ENCODE measurements at places on chromosomes 2 and 18. TPM values are rescaled to one million over a fixed set of nuclear protein-coding genes. Genes with fewer than 3 reads are reported as not detected.
A peak's percentile ranks its signal among the peaks of the same experiment; 100 is the strongest.

DNA sequence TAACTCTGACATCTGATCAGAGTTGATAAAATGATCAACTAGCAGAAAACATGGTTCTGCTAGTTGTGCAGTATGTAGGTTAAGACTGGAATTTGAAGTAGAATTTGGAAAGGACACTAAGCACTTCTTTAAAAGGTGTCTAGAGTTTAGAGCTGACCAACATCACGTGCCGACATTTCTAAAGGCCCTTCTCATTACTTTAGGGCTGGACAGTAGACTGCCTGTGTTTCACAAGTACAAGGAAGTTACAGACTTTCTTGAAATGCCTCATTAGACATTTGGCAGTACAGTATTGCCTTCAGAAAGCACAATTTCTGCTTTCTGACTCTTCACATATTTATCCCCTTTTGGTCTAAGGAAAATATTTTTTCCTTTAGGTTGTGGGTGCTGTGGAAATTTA, 255.3 kb downstream of the ZNF385B start:
- no peaks in the 10 kb centered on the region for H3K4me1 ChIP-seq
- no peaks in the 10 kb centered on the region for H3K27me3 ChIP-seq
- DNase-seq = no peak
- H3K27ac ChIP-seq = no peak overlapping the region

GRCh38 chr2:229118927-229119326, 152.2 kb downstream of the PID1 start:
- H3K27ac ChIP-seq = no peak overlapping the region
- no peaks in the 10 kb centered on the region for H3K4me1 ChIP-seq
- H3K27me3 ChIP-seq = no peaks in the 10 kb centered on the region
- no peaks in the 10 kb centered on the region for H3K36me3 ChIP-seq

- no peaks in the 10 kb centered on the region for H3K27me3 ChIP-seq
- H3K36me3 ChIP-seq = no peaks in the 10 kb centered on the region
- H3K4me1 ChIP-seq = peaks cover 14% of the 10 kb centered on the region
- DNase-seq = peak; percentile 66
- H3K4me3 ChIP-seq = peak overlapping the region; percentile 24
Observed at GRCh38 chr2:216849987-216850386, 9.9 kb downstream of the TNP1 start.

DNA sequence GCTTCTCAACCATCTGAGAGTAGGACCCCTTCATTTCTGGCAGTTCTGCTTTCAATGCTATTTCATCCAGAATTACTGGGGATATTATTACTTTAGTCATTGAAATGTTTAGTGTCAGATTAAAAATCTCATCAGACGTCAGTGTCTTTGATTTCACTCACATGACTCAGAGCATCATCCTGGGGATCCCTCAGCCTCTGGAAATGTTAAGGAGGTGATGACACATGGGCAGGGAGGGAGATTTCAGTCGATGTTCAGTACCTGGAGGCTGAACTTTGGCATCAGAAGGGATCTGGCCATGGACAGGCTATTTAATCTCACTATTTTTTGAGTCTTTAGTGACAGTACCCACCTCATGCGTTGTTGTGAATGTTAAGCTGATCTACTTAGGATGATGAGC, 39.1 kb downstream of the OSBPL6 start:
- no peaks in the 10 kb centered on the region for H3K4me1 ChIP-seq
- peaks cover 21% of the 10 kb centered on the region for H3K27me3 ChIP-seq
- H3K36me3 ChIP-seq = no peaks in the 10 kb centered on the region
- H3K4me3 ChIP-seq = no peak overlapping the region
- H3K27ac ChIP-seq = no peak overlapping the region

GRCh38 chr2:75424936-75425619, 135.7 kb downstream of the EVA1A start:
- H3K36me3 ChIP-seq = no peaks in the 10 kb centered on the region
- DNase-seq = no peak
- H3K4me3 ChIP-seq = no peak overlapping the region
- H3K4me1 ChIP-seq = no peaks in the 10 kb centered on the region
- H3K27ac ChIP-seq = no peak overlapping the region

DNA sequence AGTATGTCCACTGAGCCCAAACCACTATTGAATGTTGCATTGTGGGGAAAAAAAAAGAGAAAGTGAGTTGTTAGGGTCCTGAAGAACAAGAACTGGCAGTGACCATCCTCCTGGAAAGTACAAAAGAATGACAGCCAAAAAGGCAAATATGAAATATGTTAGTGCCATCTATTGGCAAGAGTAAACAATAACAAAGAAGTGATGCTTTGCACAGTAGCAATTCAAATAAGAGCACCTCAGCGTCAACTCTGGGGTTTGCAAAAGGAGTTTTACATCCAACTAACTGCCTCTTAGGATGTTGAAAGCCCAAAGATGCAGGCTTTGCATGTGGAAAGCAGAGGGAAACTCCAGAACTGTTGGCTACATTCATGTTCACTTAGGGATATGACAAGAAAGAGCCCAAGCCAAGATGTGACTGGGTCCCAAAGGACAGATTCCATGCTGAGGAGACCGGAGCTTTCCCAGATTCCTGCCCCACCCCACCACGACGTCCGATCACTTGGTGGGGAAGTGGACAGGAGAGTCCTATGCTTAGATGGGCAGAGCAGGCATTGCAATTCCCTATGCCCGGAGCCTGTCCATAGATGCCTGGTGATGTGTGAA, 15.6 kb downstream of the TRABD2A start:
- H3K4me1 ChIP-seq = peaks cover 55% of the 10 kb centered on the region
- H3K36me3 ChIP-seq = peaks cover 38% of the 10 kb centered on the region
- H3K4me3 ChIP-seq = no peak overlapping the region
- DNase-seq = peak; percentile 72
- H3K27ac ChIP-seq = peak overlapping the region; percentile 45

DNA sequence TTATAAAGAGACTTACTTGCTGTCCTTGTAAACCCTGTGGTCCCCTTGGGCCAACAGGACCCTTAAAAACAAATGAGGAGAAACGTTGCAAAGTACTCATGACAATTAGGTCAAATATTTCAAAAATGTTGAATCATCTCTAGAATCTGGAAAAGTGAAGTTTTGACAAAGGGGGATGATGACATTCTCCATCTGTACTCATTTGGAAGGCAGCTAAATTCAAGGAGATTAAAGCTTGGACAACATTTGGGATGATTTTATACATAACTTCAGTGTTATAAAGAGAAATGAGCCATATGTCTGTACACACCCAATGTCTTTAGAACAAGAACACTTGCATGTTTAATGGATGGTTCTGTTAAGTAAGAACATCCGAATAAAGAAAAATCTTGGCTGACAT, 92.9 kb downstream of the COL5A2 start:
- H3K4me3 ChIP-seq = no peak overlapping the region
- H3K27me3 ChIP-seq = no peaks in the 10 kb centered on the region
- H3K27ac ChIP-seq = no peak overlapping the region

- H3K27me3 ChIP-seq = peaks cover 20% of the 10 kb centered on the region
- no peak for DNase-seq
- no peak overlapping the region for H3K4me3 ChIP-seq
- H3K27ac ChIP-seq = no peak overlapping the region
- peaks cover 12% of the 10 kb centered on the region for H3K4me1 ChIP-seq
- peaks cover 2% of the 10 kb centered on the region for H3K36me3 ChIP-seq
Observed at GRCh38 chr18:23053776-23054457, 81.4 kb upstream of the CABLES1 start.

DNA sequence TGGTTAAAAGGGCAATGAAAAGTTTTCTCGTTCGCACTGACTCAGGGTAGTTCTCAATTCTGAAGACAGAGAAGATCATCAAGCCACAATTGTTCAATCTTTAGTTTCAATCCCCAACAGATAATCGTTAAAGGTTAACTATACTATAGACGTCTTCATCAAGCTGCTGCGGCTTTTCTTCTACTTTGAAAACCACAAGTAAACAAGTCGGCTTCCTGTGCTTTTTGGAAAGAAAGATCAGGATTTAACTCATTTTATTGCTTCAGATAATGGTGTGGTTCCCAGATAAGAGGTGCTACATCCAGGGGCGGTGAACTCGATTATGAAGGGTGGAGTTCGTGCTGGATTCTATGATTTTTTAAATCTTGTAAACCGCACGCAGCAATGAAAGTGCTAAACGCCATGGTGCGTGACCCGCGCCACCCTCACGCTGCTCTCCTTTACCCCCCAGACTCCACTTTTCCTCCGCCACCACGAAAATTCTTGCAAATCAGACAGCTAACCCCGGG, 545 bp upstream of the CDCA7 start:
- peaks cover 13% of the 10 kb centered on the region for H3K27me3 ChIP-seq
- H3K4me3 ChIP-seq = peak overlapping the region; percentile 92
- H3K4me1 ChIP-seq = peaks cover 37% of the 10 kb centered on the region
- H3K36me3 ChIP-seq = peaks cover 22% of the 10 kb centered on the region
- H3K27ac ChIP-seq = peak overlapping the region; percentile 92

DNA sequence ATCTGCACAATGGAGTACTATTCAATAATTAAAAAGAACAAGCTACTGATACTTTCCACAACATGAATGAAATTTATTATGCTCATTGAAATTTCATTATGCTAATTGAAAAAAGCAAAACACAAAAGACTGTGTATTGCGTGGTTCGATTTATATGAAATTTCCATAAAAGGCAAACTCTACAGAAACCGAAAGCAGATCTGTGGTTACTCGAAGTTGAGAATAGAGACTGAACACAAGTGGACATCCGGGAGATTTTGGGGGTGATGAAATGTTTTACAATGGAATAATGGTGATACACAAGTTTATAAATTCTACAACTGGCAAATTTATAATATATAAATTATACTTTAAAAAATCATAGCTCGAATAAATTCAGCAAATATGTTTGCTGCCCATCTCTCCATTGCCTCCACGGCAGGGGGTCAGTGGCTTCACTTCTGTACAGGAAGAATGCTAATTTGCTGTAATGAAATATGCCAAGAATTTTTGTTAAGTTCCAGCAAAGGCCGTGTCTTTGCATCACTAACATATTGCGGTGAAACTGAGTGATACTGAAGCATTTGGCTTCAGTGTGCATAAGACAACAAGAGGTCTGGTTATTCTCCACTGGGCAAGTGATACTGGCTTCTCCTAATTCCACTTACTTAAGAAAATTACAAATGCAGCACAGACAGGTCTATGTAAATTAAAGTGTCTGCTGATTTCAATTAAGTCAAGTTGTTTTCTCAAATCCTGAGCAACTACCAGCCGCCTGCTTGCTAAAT, 96.7 kb downstream of the TMEM163 start:
- peaks cover 7% of the 10 kb centered on the region for H3K4me1 ChIP-seq
- H3K4me3 ChIP-seq = no peak overlapping the region
- H3K27ac ChIP-seq = no peak overlapping the region
- peaks cover 6% of the 10 kb centered on the region for H3K27me3 ChIP-seq
- DNase-seq = no peak
- H3K36me3 ChIP-seq = no peaks in the 10 kb centered on the region

DNA sequence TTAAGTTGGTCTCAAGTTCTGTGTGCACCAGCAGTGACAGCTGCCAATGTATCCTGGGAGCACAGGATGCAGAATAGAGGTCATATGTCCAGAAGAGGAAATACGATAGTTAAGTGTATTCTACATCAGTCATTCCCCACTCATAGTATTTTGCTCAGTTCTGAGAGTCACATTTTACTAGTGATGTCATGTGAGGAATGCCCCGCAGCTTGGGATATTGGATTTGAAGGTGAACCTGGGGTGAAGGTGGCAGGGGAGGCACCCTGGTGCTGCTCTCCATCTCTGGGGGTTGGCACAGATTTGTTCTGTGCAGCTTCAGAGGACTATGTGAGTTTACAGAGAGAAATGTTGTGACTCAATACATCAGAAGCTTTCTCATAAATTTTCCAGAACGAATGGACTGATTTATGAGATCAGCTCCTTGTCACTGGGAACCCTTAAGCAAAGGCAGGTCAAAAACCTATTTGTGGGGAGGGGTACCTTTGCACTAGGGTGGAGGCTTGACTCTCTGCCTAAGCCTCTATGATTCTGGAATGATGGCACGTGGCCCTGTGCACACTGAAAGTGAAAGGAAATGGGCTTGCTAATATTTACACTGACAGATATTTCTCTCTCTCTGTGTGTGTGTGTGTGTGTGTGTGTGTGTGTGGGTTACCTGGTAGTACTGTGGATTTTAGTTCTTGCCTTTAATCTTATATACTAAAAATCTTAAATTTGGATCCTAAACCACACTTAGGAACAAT, 95.9 kb downstream of the NEB start:
- H3K4me3 ChIP-seq = peak overlapping the region; percentile 79
- H3K36me3 ChIP-seq = no peaks in the 10 kb centered on the region
- H3K4me1 ChIP-seq = peaks cover 26% of the 10 kb centered on the region
- DNase-seq = peak; percentile 75
- H3K27ac ChIP-seq = peak overlapping the region; percentile 92
- H3K27me3 ChIP-seq = no peaks in the 10 kb centered on the region

DNA sequence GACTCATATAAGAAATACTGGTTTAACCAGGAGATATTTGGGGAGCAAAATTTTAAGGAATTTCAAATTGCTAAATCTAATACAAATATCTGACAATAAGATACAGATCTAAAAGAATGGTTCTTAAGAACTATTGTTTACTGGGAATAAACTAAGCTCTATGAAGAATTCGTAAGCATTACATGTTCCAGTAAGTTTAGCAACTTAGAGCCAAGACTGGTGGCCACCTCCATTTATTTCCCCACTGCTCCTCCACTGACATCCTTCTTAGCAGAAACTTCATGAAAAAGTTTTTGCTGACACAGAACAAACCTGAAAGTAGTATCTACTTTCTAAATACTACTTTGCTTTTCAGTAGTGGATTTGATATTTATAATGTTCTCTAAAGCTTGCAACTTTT, 83.0 kb downstream of the ACSL3 start:
- H3K4me1 ChIP-seq = peaks cover 2% of the 10 kb centered on the region
- H3K4me3 ChIP-seq = no peak overlapping the region
- no peak overlapping the region for H3K27ac ChIP-seq
- peaks cover 4% of the 10 kb centered on the region for H3K27me3 ChIP-seq

DNA sequence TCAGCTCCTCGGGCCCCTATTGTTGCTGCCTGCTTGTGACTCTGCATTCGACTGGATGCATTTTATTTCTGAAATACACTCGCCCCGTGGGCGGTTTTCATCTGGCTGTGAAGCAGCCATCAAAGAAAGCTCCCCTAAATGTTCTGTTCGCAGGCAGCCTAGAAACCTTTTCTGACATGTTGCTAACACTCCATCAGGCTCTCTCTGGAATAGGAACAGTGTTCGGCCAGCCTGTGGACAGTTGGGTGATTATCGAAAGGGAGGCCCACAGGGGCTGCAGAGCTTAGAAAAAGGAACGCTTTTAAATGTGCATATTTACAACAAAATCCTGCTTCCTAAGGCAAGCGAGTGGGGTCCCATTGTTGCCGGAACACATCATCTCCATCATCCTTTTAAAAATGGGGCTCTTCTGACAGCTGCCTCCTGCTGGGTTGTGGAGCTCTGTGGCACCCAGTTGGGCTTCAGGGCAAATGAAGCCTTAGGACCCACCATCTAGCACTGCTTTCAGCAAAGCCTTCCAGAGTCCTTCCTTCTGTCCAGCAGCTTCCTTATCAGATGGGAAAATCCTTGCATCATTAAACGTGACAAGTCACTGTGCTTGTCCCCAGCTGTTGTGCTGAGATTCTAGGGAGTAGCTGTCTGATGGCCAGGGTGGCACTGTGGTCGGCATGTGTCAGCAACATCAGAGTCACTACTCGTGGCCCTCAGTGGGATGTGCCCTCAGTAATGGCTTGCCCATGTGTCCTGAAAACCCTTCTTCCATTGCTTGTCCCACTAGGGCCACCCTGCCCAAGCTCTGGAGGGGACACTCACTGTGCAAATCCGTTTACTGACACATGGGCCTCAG, 102.6 kb downstream of the GBX2 start:
- H3K4me3 ChIP-seq = no peak overlapping the region
- H3K36me3 ChIP-seq = no peaks in the 10 kb centered on the region
- H3K27me3 ChIP-seq = no peaks in the 10 kb centered on the region
- H3K4me1 ChIP-seq = no peaks in the 10 kb centered on the region

The POTEC gene
- not detected for total RNA-seq

The NEU4 gene
- 1.2 TPM for total RNA-seq

The ALPI gene
- total RNA-seq = not detected

The ANKRD30B gene
- total RNA-seq = not detected

The TMEM214 gene
- total RNA-seq = 93.4 TPM

The NXPH2 gene
- total RNA-seq = not detected

Measured in activated CD4-positive, alpha-beta T cell treated with anti-CD3 and anti-CD28 coated beads, Interleukin-2, amount 10 ng/mL, durations not matched to agents 24 days and 14 days (primary cell).